Hippocampal formation (tissue), 2 donors: ENCODE measurements at places on chromosomes 4 and X.

DNA sequence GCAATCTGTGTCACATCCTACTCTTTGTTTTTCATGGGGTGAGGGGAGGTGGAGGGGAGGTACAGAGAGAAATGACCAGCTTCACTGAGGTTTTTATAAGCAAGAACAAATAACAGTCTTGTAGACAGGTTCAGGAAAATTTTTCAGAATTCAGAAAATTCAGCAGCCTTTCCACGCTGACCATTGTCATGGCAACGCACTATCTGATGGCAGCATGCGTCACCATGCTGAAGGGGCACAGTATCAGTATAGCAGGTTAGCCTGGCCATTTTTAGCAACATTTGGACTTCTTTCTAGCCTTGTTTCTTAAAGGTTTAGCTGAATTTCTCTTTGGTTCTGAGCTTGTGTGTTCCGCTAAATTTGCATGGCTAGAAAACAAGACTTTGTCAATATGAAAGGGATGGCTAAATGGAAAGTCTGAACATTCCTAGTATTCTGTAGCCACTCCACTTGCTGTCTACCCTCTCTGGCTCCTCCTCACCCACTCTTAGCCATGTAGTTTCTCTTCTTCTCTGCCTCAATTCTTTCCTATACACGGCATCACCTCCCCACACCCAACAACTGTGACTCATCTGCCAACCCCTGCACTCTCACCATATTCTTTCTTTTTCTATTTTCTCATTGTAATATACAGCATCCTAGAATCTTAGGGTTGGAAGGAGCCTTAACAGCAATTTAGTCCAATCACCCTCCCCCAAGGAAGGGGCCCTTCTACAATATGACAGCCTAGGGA, 42.7 kb upstream of the CITED1 start:
- DNase-seq = no peak

- no peak for DNase-seq
These were observed 16.3 kb downstream of the L1CAM start for GRCh38 chrX:153869473-153870287.

GRCh38 chr4:152763796-152764195, 15.7 kb downstream of the TIGD4 start:
- DNase-seq = no peak

DNA sequence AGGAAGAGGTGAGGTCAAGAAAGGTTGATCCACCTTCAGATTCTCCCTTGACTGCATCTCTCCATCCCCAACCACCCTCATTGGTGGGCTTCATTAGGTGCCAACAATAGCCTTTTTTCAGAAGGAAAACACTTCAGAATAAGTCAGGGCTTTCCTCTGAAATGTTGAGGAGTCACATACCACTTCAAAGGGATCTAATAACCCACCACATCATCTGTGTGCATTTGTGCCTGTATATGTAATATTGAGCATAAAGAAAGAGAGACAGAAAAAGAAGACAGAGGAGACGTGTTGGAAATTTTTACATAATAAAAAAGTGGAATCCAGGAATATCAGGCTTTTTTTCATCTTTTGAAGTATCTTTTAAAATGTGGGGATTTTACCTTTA, 209.1 kb upstream of the SLC7A11 start:
- no peak for DNase-seq

DNA sequence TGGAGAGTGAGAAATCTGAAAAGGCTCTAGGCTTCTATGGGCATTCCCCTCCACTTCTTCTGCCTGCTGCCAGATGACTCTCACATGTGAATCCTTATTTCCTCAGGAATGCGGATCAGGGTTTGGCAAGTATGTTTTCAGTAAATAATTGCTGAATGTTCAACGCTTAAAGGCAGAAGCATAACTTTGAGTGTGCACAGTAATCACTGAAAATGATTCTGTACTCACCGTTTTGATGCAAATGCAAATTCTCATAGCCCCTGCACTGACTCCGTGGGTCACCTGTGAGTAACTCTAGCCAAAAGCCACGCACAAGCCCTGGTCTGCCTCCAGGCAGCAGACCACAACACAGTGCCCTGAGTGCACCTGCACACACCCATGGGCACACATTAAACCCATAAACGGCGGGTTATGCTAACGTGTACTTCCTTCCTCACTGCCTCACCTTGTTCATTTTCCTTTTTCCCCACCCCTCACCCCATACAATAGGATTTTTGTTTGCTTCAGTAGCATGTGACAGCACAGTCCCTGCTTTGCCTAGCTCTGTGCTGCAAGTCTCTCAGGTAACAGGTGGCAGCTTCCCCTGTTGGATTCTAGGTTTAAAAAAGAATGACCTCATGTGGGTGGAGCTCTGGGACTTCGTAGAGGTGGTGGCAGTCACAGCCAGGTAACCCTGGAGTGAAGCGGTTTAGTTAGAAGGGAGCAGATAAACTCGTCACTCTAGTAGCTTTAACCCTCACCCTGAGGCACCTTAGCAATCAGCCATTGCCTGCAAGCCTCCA, at the start of gene ARHGEF38:
Gene ARHGEF38 (plus strand): TSS at position 656 of the 782 bp plus-strand sequence. CDS start 146 bp downstream, outside the sequence.
- no peak for DNase-seq

- DNase-seq = no peak
These were observed 248.6 kb upstream of the JADE1 start for GRCh38 chr4:128560754-128561495.

DNA sequence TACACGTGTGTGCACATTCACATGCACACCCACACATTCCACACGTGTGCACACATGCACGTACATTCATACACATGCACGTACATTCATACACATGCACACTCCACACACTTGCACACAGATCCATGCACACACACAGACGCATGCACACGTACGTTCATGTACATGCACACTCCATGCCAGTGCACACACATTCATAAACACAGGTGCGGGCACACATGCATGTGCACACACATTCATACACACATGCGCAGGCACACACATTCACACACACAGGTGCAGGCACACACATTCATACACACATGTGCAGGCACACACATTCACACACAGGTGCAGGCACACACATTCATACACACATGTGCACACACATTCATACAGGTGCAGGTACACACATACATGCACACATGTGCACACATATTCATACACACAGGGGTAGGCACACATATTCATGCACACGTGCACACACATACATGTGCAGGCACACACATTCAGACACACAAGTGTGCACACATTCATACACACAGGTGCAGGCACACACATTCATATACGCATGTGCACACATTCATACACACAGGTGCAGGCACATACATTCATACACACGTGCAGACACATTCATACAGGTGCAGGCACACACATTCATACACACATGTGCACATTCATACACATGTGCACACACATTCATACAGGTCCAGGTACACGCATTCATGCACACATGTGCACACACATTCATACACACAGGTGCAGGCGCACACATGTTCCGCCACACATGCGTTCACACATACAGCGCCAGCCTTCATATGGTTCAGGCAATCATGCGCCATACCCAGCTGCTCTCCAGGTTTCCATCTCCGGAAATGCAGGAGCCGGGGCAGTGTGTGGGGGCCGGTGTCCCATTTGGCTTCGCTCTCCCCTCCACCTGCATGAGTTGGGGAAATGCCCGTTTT, 124.8 kb downstream of the HMX1 start:
- DNase-seq = no peak

DNA sequence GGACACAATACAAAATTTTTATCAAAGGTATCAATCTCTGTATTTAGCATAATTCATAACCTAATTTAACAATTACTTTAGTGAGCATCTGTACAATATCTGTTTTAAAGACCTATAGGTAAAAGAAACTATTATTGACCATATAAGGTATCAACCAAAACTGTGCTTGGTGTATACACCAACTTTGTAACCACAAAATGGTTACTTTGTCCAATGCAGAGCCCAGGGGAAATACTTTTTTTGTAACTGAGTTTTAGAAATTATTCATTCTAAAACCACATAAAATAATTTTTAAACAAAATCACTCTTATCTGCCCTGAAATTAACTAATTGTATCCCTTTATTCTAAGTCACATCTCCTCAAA, 5.0 kb downstream of the CXXC4 start:
- DNase-seq = no peak

DNA sequence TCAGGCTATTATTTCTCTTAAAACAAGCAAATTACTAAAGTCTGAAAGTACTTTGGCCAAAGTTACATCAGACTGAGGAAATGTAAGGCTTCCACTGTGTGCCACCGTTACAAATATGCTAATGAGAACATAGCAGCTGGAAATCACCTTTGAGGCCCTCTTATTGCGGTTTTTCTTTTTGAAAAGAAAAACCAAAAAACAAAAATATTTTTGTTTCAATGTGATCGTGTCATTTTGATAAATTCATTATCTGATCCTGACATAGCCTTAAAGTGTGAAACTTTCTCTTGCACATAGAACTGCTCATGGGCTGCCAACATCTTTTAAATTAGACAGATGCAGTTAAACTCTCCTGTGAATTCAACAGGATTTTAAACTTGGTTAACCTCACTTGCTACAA, 2.8 kb upstream of the TIFA start:
- no peak for DNase-seq

DNA sequence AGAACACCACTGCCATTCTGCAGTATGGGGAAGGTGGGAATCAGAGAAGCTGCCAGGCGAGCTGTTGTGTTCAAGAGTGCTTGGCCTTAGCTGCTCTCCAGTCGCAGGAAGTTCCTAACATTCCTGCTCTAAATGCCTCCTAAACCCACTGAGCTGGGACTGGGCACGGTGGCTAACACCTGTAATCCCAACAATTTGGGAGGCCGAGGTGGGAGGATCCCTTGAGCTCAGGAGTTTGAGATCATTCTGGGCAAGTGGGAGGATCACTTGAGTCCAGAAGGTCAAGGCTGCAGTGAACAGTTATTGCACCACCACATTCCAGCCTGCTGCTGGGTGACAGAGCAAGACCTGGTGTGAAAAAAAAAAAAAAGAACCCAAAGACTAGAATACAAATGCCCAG, 690.3 kb upstream of the FAM241A start:
- no peak for DNase-seq

DNA sequence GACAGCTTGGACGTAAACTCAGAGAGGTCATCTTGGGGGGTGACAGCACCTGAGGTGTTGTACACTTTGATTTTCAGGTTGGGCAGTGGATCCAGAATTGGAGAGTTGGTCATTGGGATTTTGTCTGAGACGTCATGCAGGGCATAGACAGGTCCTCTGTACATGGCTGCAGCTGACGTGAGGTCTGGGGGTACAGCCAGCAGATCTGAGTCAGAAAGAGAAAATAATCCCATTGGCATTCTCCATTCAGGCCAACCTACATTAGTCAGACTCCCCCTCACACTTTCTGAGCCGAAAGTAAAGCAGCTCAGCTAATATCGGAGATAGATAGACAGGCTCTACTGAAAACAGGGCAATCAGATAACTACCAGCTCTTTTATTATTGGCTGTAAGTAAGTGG, 329.7 kb downstream of the UNC5C start:
- no peak for DNase-seq

- DNase-seq = no peak
These were observed 53.8 kb downstream of the SEPTIN11 start for GRCh38 chr4:77003400-77003799.

DNA sequence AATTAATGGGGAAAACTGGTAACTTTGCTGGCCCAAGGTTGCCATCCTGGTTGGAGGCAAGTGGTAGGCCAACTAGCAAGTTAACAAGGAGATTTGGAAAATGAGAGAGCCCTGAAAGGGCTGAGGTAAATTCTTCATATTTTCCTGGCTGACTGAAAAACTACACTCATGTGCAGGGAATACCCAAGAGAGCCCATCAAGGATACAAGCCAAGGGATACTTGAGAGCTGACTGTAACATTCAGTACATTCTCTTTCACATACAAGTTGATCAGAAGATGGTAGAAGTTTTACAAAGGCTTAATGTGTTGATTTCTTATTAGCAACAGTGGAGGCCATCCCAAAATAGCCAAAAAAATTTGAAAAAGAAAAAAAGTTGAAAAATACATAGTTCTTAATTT, 33.3 kb downstream of the IL2 start:
- no peak for DNase-seq

GRCh38 chr4:105657117-105657765, 51.2 kb downstream of the INTS12 start:
- no peak for DNase-seq

- DNase-seq = no peak
These were observed 531 bp upstream of the GPRIN3 start for GRCh38 chr4:89308161-89308500.
